ENCODE measurements at places on chromosomes 1 and 21.

- DNase-seq = no peak
These were observed 45.7 kb downstream of the PLPP3 start for GRCh38 chr1:56533621-56534020.

DNA sequence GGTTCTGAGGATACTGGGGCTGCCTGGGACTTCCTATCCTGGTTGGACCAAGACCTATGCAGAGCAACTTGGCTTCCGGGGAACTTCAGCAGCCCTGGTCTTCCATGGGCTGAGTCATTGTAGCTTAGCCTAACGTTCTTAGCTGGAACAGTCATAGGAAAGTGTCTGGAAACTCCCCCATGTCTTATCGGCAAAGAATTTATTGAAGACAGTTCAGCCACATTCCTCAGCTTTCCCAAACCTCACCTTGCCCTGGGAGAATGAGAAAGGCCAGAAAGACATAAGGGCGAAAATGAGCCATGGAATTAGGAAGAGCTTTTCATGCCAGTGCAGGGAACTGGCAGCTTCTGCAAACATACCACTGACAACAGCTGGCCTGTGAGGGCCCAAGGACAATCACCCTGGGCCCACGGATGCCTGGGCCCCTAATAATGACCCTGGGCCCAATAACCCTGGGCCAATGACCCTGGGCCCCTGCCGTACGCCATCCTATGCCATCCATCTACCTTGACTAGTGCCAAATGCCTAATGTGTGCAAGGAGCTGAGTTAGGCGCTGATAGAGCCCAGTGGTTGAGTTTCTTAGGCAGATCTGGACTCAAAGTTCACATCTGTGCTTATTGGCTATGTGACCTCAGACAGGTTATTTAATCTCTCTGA, 114.4 kb upstream of the GADD45A start:
- DNase-seq = peak; percentile 66

- no peak for DNase-seq
These were observed 394.0 kb upstream of the B3GALT2 start for GRCh38 chr1:193580419-193580818.

- no peak for DNase-seq
These were observed 107.0 kb downstream of the KIF26B start for GRCh38 chr1:245261786-245262185.

DNA sequence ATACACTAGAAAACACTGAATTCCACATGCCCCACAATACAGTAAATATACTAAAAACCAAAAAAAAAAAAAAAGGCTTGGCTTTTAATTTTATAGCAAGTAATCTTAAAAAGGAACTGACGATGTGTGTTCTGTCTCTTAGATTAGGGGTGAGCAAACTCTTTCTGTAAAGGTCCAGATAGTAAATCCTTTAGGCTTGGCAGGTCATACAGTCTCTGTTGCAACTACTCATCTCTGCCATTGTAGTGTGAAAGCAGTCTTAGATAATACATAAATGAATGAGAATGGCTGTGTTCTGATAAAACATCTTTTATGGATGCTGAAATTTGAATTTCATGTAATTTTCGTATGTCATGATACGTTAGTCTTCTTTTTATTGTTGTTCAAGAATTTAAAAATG, 150.2 kb downstream of the SLC30A10 start:
- DNase-seq = no peak

Measured in skeletal muscle cell (primary cell).